BE2C (cell line): ENCODE measurements at places on chromosomes 13 and 19.
A peak's percentile ranks its signal among the peaks of the same experiment; 100 is the strongest.

GRCh38 chr13:95174517-95174916 lies 126.7 kb downstream of the ABCC4 start:
- no peak for DNase-seq

- no peak for DNase-seq
Observed at GRCh38 chr19:33124207-33125098, 7.5 kb upstream of the WDR88 start.

- no peak for DNase-seq
Observed at GRCh38 chr19:38453596-38453995, 20.1 kb downstream of the RYR1 start.

DNA sequence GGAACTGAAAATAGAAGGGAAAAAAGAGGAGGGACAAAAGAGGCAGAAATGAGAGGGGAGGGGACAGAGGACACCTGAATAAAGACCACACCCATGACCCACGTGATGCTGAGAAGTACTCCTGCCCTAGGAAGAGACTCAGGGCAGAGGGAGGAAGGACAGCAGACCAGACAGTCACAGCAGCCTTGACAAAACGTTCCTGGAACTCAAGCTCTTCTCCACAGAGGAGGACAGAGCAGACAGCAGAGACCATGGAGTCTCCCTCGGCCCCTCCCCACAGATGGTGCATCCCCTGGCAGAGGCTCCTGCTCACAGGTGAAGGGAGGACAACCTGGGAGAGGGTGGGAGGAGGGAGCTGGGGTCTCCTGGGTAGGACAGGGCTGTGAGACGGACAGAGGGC lies at the start of gene CEACAM5:
Gene CEACAM5, plus strand, starts transcription at position 146 of the 400 bp plus-strand sequence. Its CDS starts 106 bp downstream, at position 252.
- no peak for DNase-seq

DNA sequence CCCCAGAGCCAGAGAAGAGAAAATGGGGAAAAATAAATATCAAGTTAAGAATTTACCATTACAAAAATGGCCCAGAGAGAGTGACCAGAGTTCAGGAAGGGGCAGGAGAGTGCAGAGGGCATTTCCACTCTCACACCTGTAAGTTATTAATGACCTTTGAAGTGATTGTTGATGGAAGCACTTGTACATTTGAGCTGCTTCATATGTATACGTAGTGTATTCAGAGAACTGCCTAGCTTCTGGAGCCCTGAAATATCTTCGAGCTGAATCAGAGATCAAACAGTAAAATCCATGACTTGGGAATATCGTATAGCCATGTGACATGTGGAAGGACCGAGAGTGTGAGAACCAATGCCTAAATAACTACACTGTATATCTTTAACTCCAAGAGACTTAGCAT lies 49.2 kb upstream of the PCCA start:
- DNase-seq, result no peak

DNA sequence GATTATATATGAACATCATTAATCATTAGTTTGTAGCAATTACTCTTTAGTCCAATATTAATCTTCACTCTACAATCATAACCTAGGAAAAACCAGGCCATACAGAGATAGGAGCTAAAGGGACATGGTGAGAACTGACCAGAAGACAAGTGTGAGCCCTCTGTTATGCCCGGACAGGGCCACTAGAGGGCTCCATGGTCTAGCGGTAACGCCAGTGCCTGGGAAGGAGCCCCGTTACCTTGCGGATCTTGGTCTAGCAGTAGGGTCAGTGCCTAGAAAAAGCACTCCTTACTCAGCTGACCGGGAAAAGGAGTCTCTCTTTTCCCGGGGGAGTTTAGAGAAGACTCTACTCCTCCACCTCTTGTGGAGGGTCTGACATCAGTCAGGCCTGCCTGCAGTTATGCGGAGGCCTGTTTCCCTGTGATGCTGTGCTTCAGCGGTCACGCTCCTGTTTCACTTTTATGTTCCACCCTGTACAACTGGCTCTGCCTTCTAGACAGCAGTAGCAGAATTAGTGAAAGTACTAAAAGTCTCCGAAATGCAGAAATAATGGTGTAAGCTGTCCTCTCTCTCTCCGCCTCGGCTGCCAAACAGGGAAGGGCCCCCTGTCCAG lies 13.8 kb downstream of the OR7D4 start:
- DNase-seq, result peak; percentile 78
